ENCODE measurements at places on chromosomes 12 and 14.

DNA sequence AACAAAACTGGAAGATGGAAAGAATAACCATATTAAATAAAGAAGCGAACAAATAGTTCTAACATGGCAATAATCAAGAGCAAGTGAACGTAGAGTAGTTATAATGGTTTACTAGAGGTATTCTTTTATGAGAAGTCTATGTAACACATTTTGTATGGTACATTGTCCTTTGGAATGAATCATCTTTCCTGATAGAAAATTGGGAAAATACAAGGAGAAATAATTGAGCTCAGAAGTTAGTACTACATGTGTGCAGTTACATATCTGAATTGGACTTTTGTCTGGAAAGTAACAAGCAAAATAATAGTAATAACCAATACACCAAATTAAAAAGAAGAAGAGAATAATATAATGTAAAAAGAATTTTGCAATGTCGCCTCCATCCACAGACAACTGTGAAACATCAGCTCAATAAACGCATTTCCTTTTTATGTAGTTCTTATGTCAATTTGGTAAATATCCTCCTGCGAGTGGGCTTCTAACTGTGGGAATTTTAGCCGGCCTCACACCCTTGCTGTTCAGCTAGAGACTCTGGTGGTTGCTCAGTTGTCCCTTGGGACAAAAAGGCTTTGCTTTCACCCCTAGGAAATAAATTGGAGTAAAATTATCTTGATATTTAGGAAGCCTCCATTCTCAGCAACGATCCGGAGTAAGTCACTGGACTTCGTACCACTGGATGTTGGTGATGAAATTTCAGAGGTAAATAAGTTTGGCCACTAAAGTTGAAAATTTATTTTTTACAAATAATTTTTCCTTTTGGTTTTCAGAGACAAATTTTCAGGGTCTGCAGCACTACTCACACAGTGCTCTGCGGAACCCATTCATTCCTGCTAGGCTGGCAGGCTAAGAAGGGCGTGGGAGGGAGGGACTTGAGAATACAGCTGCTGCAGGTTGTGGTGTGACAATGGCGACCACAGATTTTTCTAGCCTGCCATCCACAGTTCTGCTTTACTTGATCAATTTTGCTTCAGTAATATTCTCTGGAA, 1.1 kb upstream of the TUBA1A start:
- DNase-seq: no peak

DNA sequence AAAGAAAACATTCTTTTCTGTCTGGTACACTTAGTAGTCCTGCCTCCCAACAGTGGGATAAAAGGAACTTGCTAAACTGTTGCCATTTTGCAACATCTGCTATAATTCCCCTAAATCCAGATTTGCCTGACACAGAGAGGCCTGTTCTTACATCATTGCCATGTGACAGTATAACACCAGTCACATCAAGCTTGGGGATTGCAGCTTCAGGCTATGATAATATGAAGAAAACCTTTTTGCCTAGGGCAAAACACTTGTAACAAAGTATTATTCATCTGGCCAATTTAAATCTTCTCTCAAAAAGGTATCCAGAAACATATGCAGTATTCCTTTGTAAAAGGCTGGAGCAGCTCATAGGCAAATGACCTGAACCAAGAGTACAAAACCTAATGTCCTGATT, 80.9 kb upstream of the OTX2 start:
- no peak for DNase-seq

- DNase-seq: no peak
These were observed 88.7 kb upstream of the MUCL1 start for GRCh38 chr12:54765652-54766051.

DNA sequence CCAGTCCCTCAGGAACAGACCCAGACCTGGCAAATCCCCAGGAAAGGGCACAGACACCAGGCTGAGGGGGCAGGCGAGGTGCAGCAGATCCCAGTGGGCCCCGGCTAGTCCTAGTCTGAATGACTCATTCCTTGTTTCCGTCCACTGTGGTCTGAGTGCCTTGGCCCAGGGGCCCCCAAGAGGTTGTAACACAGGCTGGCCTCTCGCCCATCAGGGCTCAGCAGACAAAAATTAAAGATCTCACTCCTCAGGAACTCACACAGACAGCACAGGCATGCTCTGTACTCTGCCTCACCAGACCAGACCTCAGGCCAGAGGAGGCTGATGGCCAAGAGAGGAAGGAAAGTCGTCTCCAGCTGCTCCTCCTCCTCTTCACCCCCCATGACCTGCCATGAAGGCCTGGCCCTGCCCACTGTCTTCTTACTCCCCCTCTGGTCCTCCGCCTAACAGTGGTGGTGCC, 7.7 kb upstream of the LTBP2 start:
- no peak for DNase-seq

- no peak for DNase-seq
These were observed 152.0 kb downstream of the KCNA5 start for GRCh38 chr12:5195691-5196090.

- no peak for DNase-seq
These were observed 4.7 kb downstream of the PPP2R3C start for GRCh38 chr14:35117112-35117511.

DNA sequence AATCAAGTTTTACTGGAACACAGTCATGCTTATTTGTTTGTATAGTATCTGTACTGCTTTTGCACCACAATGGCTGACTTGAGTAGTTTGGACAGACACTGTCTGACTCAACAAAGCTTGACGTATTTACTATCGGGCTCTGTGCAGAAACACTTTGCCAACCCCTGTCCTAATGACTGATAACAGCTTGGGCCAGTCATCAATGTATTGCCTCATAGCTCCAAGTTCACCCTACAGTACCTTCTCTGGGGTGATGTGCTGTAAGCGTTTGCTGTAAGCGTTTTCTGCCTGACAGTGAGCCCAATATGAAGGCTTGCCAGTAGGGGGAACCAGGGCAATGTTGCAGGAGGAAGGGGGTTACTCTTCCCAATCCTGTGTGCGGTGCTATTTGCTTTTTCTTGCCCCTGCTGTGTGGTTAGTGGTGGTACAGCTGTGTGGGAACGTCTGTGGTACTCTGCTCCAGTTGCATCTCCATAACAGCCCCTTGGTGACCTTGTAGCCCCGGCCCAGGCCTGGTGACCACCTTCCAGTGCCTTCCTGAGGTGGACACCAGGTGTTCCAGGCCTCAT, 5.4 kb upstream of the CCDC177 start:
- peak; percentile 13 for DNase-seq

GRCh38 chr14:93368996-93369712, 22.2 kb downstream of the COX8C start:
- DNase-seq: no peak

- no peak for DNase-seq
These were observed 40.7 kb downstream of the WDR20 start for GRCh38 chr14:102180248-102180998.

- no peak for DNase-seq
These were observed 523 bp upstream of the SLC6A15 start for GRCh38 chr12:84913129-84913515.

DNA sequence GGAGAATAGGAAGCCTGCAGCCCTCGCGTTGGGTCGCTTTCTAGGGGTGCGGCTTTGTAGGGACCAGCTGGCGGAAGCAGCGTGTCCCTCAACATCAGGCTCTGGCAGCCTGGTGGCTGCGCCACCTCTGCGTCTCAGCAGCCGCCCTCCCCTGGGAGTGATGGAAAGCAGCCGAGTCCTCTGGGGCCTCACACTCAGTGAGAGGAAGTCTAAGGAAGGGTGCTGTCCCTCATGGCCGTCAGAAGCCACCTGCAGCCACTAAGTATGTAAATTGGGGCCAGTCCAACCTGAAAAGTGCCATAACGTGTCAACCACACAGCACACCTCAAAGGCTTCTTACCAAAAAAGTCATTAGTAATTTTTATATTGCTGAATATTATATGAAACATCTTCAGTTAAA, 80.3 kb downstream of the WDR20 start:
- DNase-seq: no peak

DNA sequence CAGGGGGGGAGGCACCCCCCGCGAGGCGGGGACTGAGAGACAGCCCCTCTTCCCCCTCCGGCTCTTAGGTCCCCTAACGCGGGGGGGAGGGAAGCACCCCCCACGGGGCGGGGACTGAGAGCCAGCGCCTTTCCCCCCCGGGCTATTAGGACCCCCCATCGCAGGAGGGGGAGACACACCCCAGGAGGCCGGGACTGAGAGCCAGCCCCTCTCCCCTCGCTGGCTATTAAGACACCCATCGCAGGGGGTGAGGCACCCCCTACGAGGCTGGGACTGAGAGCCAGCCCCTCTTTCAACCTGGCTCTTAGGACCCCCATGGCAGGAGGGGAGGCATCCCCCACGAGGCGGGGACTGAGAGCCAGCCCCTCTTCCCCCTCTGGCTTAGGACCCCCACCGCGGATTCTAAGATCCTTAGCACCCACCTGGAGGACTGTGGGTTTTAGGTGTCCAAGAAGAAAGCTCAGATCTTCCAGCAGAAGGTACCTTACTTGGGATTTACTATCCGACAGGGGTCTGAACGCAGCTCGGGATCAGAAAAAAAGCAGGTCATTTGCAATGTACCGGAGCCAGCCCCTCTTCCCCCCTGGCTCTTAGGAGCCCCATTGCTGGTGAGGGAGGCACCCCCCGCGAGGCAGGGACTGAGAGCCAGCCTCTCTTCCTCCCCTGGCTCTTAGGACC, 197.8 kb upstream of the PZP start:
- DNase-seq: no peak

- no peak for DNase-seq
These were observed 197.1 kb upstream of the RASSF8 start for GRCh38 chr12:25761356-25761755.

DNA sequence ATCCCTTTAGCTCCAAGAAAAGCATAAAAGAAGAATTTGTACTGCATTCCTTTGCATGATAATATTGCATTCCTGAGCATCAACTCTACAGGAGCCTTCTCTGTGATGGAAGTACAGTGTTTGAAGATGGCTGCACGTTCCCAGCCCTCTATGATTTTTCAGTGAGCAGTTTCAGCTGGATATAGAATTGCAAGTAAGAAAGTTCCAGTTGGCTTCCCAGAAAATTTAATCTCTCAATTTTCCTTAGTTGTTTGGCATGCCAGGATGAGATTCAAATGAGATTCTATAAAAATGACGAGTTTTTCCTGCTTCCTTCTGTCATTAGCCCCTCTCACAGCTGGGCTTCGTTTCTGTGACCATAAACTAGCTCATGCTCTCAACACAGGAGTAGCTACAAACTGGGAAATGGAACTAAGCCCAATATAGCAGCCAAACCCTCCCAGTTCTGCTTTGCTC, 109.9 kb downstream of the TTC8 start:
- DNase-seq: no peak

DNA sequence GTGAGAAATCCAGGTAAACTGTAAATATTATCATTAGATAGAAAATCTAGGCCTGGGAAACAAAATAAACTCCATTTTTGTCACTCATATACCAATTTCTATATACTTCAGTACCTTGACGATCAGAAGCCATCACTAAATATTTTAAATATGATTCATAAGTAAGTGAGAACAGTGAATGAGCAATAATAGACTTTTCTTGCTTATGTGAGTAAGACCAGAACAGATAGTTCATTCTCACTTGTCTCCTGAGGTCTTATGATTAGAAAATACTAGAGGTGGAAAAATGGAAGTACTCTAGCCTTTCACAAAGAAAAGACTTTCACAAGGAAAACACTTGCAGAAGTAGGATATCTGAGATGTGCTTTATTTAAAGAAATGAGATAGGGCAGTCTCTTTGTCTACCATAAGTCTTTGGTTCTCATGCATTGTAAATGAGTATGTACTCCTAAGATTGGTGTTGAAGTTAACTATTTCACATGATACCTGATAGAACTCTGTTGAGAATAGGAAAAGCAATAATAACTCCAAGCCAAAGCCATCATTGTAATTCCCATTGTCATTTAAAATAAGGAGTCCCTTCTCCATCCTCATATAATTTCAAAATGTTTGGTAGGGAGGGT, 10.1 kb upstream of the SMCO3 start:
- no peak for DNase-seq

- DNase-seq: peak; percentile 32
These were observed 197.5 kb upstream of the TMEM132C start for GRCh38 chr12:128069359-128069997.

DNA sequence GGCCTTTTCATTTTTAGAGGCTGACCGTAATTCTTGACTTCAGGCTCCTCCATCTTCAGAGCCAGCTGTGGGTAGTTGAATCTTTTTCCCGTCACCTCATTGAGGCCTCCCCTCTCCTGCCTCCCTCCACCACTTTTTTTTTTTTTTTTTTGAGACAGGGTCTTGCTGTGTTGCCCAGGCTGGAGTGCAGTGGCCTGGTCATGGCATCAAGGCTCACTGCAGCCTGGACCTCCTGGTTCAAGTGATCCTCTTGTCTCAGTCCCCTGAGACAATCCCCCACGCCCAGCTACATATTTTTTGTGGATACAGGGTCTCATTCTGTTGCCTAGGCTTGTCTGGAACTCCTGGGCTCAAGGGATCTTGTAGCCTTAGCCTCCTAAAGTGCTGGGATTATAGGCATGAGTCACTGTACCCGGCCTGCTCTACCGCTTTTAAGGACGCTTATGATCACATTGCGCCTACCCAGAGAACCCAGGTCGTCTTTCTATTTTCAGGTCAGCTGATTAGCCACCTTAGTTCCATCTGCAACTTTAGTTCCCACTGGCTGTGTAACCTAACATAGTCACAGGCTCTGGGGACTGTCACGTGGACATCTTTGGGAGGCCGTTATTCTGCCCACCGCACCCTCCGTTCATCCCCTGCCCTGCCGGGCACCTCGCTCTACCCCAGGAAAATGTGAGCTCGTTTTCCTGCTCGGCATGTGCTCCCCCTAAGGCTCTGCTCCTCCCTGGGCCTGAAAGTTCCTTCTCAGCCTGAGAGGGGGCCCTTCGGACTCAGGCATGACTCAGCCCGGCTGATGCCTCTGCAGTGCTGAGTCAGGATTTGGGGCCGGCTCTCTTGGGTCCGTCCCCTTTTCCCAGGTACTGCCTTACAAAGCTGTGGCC, 13.4 kb downstream of the TNFAIP2 start:
- DNase-seq: peak; percentile 41

- no peak for DNase-seq
These were observed 1.2 kb upstream of the CLEC2B start for GRCh38 chr12:9870286-9870866.

- no peak for DNase-seq
These were observed 187.2 kb downstream of the KCNA5 start for GRCh38 chr12:5230861-5231260.

DNA sequence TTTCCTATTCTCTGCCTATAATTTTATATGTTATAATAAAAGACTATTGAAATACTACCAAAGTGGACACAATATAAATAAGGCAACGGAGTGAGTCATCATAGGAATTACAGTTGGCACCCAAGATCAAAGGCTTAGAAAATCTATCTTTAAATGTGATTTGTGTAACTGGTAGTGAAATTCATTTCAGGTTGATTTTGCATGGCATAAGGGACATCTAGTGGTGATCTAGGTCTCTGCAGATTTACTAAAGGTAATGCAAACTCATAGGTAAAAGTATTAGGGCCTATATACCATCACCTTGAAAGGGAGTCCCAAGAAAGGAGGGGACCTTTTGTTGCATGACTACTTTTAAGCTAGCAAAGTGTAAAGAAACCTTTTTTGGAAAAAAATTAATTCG, 527.2 kb downstream of the NRXN3 start:
- peak; percentile 4 for DNase-seq

DNA sequence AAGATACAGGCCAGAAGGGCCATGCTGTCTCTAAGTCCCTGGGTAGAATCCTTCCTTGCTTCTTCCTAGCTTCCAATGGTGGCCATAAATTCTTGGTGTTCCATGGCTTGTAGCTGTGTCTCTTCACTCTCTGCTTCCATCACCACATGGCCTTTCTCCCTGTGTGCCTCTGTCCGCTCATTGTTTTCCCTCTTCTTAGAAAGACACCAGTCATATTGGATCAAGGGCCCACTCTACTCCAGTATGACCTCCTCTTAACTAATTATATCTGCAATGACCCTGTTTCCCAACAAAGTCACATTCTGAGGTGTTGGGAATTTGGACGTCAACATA, 7.6 kb upstream of the MAP1LC3B2 start:
- DNase-seq: no peak
